A549 treated with DMSO at 1 μM for 4 hours (cell line): ENCODE measurements at places on chromosomes 12 and 14. TPM values are rescaled to one million over a fixed set of nuclear protein-coding genes. Genes with fewer than 3 reads are reported as not detected.

Gene DBX2
- total RNA-seq = not detected in 5 replicates

Gene ASB2
- 1.4 to 4.1 TPM (median 1.9 TPM) in 5 replicates for total RNA-seq

Gene FKBP3
- 111 to 130 TPM (median 122 TPM) in 5 replicates for total RNA-seq

Gene KRT2
- 0.04 TPM in 1 of 5 replicates, not detected in the others for total RNA-seq

Gene DGKA
- 13.7 to 22.6 TPM (median 17.9 TPM) in 5 replicates for total RNA-seq

Gene SLC5A8
- total RNA-seq = not detected in 5 replicates

Gene CABP1
- 0.27 to 0.60 TPM (median 0.38 TPM) in 5 replicates for total RNA-seq

Gene GLI1
- total RNA-seq = 9.3 to 13.8 TPM (median 11.2 TPM) in 5 replicates

Gene DEGS2
- 0.99 to 2.4 TPM (median 1.5 TPM) in 5 replicates for total RNA-seq

Gene CD163L1
- 0.42 to 0.91 TPM (median 0.52 TPM) in 5 replicates for total RNA-seq

Gene UTP20
- 16.1 to 22.9 TPM (median 19.7 TPM) in 5 replicates for total RNA-seq

Gene RD3L
- not detected in 5 replicates for total RNA-seq

Gene FBXL14
- 9.2 to 12.9 TPM (median 12.4 TPM) in 5 replicates for total RNA-seq

Gene TAMALIN
- 0.31 to 0.53 TPM (median 0.47 TPM) in 4 of 5 replicates, not detected in the other for total RNA-seq

Gene SLC25A47
- total RNA-seq = not detected in 5 replicates

Gene KRT73
- not detected in 5 replicates for total RNA-seq

Gene GPRC5D
- total RNA-seq = not detected in 5 replicates

Gene TTC9
- total RNA-seq = 1.7 to 2.6 TPM (median 2.0 TPM) in 5 replicates

Gene LBHD2
- 0.14 to 0.39 TPM (median 0.18 TPM) in 3 of 5 replicates, not detected in the others for total RNA-seq

Gene CHGA
- total RNA-seq = 0.91 to 2.0 TPM (median 1.8 TPM) in 5 replicates

Gene ERBB3
- total RNA-seq = 1.2 to 1.8 TPM (median 1.3 TPM) in 5 replicates

Gene CNTN1
- 47.5 to 73.5 TPM (median 65.4 TPM) in 5 replicates for total RNA-seq
